Activated T-helper 2 cell treated with anti-CD3 and anti-CD28 coated beads, Interferon-gamma antibody, Interleukin-2, Interleukin-4, amounts not matched to agents 10 μg/mL and 5 μg/mL and 100 μg/mL, durations not matched to agents 14 hours and 24 hours and 36 hours (primary cell): ENCODE measurements at places on chromosomes 6 and 20.
A peak's percentile ranks its signal among the peaks of the same experiment; 100 is the strongest.

- no peaks in the 10 kb centered on the region for H3K36me3 ChIP-seq
- peak overlapping the region; percentile 12 for H3K27ac ChIP-seq
- peaks cover 21% of the 10 kb centered on the region for H3K4me1 ChIP-seq
- H3K4me3 ChIP-seq: no peak overlapping the region
These were observed 3.3 kb downstream of the CAPN11 start for GRCh38 chr6:44161997-44162338.

- no peaks in the 10 kb centered on the region for H3K27me3 ChIP-seq
- no peak overlapping the region for H3K4me3 ChIP-seq
- no peak for DNase-seq
- H3K4me1 ChIP-seq: peaks cover 2% of the 10 kb centered on the region
- H3K27ac ChIP-seq: no peak overlapping the region
These were observed 28.3 kb downstream of the RNASET2 start for GRCh38 chr6:166927935-166928643.

DNA sequence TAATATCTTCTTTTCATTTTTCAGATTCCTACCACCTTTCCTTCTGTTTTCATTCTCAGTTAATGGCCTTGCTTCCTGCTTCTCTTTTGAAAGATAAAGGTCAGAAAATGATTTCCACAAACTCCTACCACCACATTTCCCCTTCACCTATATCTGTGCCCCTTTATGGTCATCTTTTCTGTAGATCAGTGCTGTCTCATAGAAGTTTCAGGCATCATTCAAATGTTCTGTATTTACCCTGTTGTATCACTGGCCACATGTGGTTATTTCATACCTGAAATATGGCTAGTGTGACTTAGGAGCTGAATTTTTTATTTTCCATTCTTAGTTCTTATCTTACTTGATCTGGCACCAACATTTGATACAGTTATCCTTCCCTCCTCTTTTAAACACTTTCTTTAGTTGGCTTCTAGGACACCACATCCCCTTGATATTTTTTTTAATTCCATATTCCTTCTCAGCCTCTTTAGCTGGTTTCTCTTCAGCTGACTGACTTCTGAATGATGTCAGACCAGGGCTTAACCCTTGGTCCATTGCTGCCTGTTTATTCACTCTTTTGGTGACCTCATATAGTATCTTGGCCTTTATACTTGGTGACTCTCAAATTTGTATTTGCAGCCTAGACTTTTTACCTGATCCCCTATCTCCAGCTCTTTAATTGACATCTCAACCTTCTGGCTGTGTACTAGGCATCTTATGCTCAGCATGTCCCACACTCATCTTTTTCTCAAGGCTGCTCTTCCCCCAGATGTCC, 81.0 kb downstream of the ATRN start:
- peak overlapping the region; percentile 31 for H3K27ac ChIP-seq
- H3K4me3 ChIP-seq: no peak overlapping the region
- H3K27me3 ChIP-seq: no peaks in the 10 kb centered on the region
- peaks cover 3% of the 10 kb centered on the region for H3K36me3 ChIP-seq

DNA sequence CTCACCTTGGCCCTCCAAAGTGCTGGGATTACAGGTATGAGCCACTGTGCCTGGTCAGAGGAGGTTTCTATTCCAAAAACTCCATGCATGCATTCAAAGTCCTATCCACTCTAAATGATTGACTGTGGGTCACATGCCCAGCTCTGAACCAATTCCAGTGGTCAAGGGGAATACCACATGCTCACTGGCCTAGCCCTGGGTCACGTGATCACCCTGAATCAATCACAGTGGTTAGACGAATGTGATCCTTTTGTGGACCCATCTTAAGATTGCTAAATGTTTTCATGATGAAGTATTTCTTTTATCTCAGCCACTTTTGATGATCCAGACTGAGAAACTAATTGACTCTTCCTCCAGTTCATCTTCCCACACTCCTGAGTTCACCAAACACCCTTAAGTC, 475.8 kb downstream of the PREX1 start:
- no peaks in the 10 kb centered on the region for H3K36me3 ChIP-seq
- no peaks in the 10 kb centered on the region for H3K4me1 ChIP-seq
- no peak overlapping the region for H3K27ac ChIP-seq
- H3K4me3 ChIP-seq: no peak overlapping the region

DNA sequence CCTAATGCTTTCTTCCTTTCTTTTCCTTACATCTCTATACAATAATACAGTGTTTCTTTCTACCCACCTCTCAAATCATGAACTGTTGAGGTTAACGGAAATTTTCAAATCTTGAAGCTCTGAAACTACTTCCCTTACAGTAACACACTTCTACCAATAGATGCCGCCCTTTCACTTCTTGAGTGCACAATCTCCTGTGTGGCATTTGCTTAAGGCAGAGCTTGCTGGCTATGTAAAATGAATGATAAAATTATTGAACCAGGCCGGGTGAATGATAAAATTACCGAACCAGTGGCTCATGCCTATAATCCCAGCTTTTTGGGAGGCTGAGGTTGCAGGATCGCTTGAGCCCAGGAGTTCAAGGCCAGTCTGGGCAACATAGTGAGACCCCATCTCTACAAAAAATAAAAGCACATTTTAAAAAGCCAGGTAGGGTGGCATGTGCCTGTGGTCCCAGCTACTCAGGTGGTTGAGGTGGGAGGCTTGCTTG, 56.8 kb downstream of the KCNS1 start:
- peaks cover 73% of the 10 kb centered on the region for H3K36me3 ChIP-seq
- no peak overlapping the region for H3K4me3 ChIP-seq
- peaks cover 34% of the 10 kb centered on the region for H3K4me1 ChIP-seq
- no peaks in the 10 kb centered on the region for H3K27me3 ChIP-seq
- no peak for DNase-seq
- peak overlapping the region; percentile 66 for H3K27ac ChIP-seq

DNA sequence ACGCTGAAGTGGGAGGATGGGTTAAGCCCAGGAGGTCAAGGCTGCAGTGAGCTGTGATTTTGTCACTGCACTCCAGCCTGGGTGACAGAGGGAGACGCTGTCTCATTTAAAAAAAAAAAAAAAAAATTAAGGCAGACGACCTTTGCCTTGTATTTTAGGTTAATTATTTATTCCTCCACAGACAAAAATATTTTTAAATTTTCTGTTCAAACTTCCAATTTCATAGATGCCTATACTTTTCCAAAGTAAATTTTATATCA, 6.3 kb upstream of the SMIM28 start:
- H3K4me3 ChIP-seq: no peak overlapping the region
- DNase-seq: no peak
- no peak overlapping the region for H3K27ac ChIP-seq
- H3K36me3 ChIP-seq: no peaks in the 10 kb centered on the region

GRCh38 chr6:33191383-33192104, 723 bp downstream of the COL11A2 start:
- H3K27ac ChIP-seq: no peak overlapping the region
- H3K4me1 ChIP-seq: peaks cover 10% of the 10 kb centered on the region
- H3K27me3 ChIP-seq: peaks cover 47% of the 10 kb centered on the region
- H3K36me3 ChIP-seq: peaks cover 32% of the 10 kb centered on the region
- no peak overlapping the region for H3K4me3 ChIP-seq
- DNase-seq: no peak

GRCh38 chr20:45935416-45936046, 1.0 kb downstream of the PCIF1 start:
- DNase-seq: no peak
- H3K4me1 ChIP-seq: peaks cover 25% of the 10 kb centered on the region
- H3K36me3 ChIP-seq: peaks cover 37% of the 10 kb centered on the region
- peak overlapping the region; percentile 92 for H3K4me3 ChIP-seq
- H3K27me3 ChIP-seq: no peaks in the 10 kb centered on the region

DNA sequence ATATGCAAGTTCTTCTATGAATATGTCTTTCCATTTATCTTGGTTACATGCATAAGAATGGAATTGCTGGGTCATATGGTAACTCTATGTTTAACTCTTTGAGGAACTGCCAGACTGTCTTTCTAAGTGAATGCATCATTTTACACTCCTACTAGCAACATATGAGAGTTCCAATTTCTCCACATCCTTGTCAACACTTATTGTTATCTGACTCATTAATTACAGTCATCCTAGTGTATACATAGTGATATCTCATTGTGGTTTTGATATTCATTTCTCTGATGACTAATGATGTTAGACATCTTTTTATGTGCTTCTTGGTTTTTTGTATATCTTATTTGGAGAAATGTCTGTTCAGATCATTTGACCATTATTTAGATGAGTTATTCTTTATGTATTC, 96.7 kb upstream of the LAMP5 start:
- no peaks in the 10 kb centered on the region for H3K4me1 ChIP-seq
- DNase-seq: no peak
- no peaks in the 10 kb centered on the region for H3K27me3 ChIP-seq
- H3K4me3 ChIP-seq: no peak overlapping the region

- H3K27me3 ChIP-seq: peaks cover 1% of the 10 kb centered on the region
- peaks cover 3% of the 10 kb centered on the region for H3K4me1 ChIP-seq
- no peaks in the 10 kb centered on the region for H3K36me3 ChIP-seq
- no peak for DNase-seq
These were observed 261.0 kb upstream of the RIN2 start for GRCh38 chr20:19497064-19497463.

DNA sequence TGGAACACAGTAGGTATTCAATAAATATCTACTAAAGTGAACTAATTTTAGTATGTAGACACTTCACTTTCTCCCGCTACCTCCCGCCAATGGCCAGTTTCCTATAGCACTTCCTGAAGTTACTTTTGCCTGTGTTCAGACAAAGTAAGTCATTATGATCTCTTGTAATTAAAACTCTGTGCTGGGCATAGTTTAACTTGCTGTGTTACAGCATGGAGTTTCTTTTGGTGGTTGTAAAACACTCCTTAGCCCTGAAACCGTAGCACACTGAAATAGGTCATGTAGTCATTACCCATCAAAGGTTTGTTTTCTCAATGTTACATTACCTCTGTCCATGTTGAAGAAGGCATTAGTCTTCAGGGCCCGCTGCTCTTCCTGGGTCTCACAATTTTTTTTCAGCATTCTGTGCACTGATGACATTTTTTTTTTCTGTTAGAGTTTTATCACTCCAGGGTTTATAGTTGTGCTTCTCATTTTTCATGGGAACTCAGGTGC, 54.0 kb upstream of the CENPW start:
- no peak overlapping the region for H3K27ac ChIP-seq
- no peak for DNase-seq
- H3K27me3 ChIP-seq: peaks cover 4% of the 10 kb centered on the region
- H3K4me1 ChIP-seq: no peaks in the 10 kb centered on the region
- H3K4me3 ChIP-seq: no peak overlapping the region
- H3K36me3 ChIP-seq: no peaks in the 10 kb centered on the region

DNA sequence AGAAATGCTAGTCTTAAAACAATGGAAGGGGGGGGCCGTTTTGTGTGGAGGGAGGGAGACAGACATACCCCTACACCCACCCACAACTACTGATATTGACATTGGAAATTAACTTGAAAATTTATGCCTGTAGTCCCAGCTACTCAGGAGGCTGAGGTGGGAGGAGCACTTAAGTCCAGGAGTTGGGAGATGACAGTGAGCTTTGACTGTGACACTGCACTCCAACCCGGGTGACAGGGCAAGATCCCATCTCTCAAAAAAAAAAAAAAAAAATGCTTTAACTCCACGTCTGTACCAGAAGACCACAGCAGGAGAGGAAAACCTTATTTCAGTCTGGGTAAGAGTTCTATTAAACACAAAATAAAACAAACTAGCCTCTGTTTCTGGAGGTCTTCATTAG, 2.2 kb downstream of the TBC1D20 start:
- peaks cover 33% of the 10 kb centered on the region for H3K36me3 ChIP-seq
- no peak for DNase-seq
- H3K4me3 ChIP-seq: peak overlapping the region; percentile 67
- H3K27ac ChIP-seq: no peak overlapping the region

DNA sequence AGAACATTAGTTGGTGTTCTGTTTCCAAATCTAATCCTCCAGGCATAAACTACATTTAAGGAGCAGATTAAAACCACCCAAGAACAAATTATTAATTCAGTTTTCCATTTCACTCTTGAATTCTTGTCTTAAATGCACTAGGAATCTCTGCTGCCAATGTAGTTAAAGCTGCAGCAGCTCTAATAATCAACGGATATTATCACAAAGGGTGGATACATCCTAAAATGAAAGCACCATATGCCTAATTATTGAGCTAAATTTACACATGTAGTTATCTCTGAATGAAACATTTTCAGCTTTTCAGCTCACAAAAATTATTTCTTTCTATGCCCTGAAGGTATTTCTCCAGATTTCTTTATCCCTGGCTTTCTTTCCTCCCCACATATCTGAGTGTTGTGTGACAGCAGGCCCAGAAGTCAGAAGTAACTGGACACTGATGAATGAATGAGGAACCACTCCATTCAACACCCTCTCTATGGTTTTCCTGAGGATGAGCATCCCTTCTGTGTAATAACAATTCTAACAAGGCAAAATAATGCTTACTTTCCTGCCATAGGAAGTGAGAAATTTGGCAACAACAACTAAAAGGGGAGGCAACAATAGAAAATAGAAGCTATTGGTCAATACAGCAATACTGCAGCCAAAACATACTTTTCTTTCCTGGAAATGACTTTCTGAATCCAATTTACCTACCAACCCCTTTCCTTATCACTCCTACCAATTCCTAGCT, 14.9 kb downstream of the MAN1A1 start:
- peaks cover 58% of the 10 kb centered on the region for H3K36me3 ChIP-seq
- H3K4me1 ChIP-seq: peaks cover 62% of the 10 kb centered on the region
- no peak overlapping the region for H3K27ac ChIP-seq

GRCh38 chr6:30037182-30037788, 23.8 kb upstream of the POLR1H start:
- no peak overlapping the region for H3K27ac ChIP-seq
- peaks cover 3% of the 10 kb centered on the region for H3K4me1 ChIP-seq
- H3K27me3 ChIP-seq: no peaks in the 10 kb centered on the region
- no peak for DNase-seq
- H3K36me3 ChIP-seq: peaks cover 4% of the 10 kb centered on the region

DNA sequence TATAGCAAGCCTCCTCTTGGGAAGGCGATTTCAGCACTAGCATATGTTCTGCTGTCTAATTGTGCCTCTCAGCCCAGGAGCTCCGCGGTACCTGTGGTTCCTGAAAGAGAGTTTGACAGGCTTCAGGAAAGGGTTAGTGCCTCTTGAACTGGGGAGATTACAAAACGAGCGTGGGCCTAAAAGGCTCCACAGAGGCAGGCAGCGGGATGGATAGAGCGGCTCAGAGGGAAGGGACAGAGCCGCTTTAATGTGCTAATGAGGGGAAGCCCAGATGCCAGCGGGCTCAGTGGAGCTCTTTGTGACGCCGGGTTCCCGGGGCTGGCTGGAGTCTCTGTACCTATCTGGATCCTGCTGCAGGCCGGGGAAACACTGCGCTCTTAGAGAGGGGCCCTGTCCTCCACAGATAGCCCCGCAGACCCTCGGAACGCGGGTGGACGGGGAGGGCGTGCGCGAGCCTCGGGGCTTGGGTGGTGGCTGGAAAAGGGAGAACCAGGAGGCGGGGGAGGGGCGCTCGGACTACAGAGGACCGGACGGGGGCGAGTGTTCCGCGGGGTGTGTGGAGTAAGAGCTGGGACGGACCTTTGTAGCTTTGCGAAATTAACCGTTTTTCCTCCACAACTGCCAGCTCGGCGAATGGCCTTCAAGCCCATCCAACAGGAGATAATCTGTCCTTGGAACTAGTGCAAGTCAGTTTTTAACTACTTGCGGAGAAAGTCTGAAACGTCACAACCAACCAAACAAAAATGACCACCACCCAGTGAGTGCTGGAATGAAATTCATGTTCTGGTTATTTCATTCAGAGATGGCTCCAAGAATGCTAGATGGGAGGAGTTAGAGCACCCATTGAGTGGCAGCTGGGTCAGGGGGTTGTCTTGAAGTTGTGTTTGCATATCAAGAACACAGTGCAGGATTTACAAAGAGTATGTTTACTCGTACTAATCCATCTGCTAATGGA, 13.0 kb downstream of the SLC35F1 start:
- no peaks in the 10 kb centered on the region for H3K4me1 ChIP-seq
- H3K27me3 ChIP-seq: peaks cover 7% of the 10 kb centered on the region
- H3K4me3 ChIP-seq: no peak overlapping the region
- no peak overlapping the region for H3K27ac ChIP-seq
- no peaks in the 10 kb centered on the region for H3K36me3 ChIP-seq
- DNase-seq: no peak
